ENCODE measurements at places on chromosomes 16 and 17.
A peak's percentile ranks its signal among the peaks of the same experiment; 100 is the strongest.

DNA sequence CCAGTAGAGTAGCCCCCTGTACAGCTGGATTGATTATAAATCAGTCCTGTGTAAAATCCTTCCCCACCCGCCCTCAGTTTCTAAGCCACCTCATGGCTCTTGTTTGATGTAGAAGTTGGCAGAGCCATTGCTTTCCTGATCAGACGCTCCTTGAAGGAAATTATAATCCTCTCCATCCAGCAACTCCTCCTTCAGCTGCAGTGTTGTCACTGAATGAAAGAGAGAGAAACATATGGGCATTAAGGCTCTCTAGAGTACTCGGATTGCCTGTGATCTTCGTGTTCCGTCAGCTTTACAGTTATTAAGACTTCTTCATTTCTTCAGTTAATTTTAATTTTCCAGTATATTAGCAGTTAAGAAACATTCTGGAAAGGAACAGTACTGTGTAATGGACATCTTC is 14.3 kb downstream of the NME2 start:
- no peak for DNase-seq

- DNase-seq = no peak
These were observed 17.2 kb downstream of the TMEM114 start for GRCh38 chr16:8572919-8573724.

GRCh38 chr17:74165797-74166365 is 37.6 kb upstream of the RPL38 start:
- DNase-seq = no peak

- no peak for DNase-seq
These were observed 210.6 kb upstream of the KCNJ16 start for GRCh38 chr17:69864462-69864861.

DNA sequence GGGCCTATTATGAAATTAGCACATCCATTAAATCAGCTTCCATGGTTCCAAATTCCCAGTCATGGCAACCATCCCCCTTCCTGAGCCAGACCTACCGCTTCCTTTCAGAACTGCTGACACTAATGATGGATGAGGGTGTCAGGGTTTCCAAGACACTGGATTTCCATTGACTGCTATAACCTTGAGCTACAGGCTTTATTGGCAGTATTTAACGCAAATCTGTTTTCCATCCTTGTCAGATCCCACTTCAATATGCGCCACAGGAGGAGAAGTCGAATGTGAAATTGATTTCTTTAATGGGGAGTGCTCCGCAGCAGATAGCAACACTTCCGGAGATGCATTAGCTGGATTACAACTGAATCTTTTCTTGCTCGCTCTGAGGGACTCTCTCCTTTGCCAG is 197.1 kb downstream of the HS3ST4 start:
- DNase-seq = no peak

GRCh38 chr16:8464979-8465378 is 125.3 kb downstream of the TMEM114 start:
- DNase-seq = no peak

GRCh38 chr17:39776252-39776651 is 38.5 kb downstream of the GRB7 start:
- DNase-seq = no peak

DNA sequence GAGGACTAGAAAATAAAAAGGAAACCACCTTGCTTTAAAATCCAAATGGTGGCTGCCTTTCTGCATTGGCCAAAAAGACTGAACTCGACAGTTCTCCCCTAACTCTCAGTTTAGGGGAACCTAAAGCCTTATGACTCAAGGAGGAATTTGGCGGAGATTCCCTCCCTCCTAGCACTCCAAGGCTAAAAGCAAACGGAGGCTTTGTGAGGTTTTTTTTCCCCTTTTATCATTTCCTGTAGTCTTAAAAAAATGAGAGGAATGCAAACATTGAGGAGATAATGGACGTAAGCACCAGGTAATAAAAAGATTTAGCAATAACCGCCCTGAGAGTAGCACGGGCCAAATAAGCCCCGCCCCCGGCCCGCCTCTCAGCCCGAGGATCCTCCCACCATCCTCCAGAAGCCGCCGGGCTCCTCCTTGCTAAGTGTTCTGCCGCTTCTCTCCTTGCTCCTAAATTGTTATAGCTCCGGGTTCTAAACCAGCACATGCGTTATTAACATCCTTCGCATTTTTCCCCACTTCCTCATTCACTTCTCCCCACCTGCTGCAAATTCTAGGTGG is 5.8 kb upstream of the KIFC3 start:
- peak; percentile 54 for DNase-seq

GRCh38 chr16:85526185-85526974 is 86.7 kb upstream of the GSE1 start:
- DNase-seq = no peak

Measured in NCI-H2029 treated with DMSO at 0.1 percent for 48 hours (cell line).